ENCODE measurements at places on chromosomes 1 and 21.

- DNase-seq, result no peak
Observed at GRCh38 chr1:81308191-81308590, 492.5 kb upstream of the ADGRL2 start.

DNA sequence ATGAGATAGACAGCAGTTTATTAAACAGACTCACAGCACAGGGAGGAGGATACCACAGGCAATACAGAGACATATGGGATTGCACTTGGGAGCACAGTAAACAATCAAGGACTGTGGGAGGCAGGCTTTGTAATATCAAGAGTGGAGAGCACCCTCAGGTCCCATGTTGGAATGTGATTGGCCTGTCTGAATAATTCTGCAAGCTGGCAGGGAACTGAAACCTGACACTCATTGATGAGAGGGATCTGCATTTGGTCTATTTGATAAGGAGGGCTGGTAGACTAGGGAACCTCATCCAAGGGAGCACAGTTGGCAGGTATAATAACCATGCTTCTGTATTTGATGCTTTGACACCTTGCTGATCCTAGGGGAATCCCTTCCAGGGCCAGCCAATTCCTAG is 69.9 kb upstream of the PRMT6 start:
- no peak for DNase-seq

GRCh38 chr1:66729119-66729518 is 23.1 kb upstream of the DYNLT5 start:
- DNase-seq, result peak; percentile 73

DNA sequence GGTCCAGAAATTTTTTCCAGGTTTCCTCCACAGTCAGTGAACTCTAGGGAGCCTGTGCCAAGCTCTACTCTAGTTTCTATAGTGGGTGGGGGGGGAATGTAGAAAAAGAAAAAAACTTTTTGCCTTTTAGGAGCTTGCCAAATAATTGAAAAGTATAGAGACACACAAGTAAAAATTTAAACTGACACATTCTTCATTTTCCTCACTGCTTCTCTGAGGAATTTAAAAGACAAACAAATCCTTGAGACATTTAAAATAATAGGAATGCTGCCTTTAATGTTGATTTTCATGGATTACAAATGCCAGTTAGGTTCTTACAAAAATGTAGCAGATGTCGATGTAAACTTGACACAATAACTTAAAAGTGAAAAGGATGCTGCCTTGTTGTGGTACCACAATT is 241.9 kb downstream of the DNM3 start:
- no peak for DNase-seq

- DNase-seq, result peak; percentile 47
Observed at GRCh38 chr1:13725714-13726175, 25.8 kb downstream of the PRDM2 start.

DNA sequence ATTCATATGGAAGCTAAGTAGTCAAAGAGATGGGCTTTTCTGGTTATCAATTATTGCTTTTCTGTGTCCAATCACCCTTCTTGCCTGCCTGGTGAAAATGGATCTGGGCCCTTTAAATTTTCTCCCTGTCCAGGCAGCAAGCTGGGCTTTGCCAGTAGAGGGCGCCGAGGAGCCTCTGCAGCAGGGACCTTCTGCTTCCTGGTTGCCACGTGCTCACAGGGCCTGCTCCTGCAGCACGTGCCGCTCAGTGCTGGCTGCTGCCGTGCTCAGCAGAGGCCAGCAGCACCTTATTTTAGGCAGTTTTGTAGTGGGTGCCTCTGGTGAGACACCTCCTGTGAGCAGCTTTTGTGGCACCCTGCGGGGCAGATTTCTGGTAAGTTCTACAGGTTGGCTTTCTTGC is 4.0 kb downstream of the ACTL8 start:
- DNase-seq, result peak; percentile 26

Data from DND-41 (cell line).